K562 (cell line): ENCODE measurements at places on chromosomes 5 and 9. TPM values are rescaled to one million over a fixed set of nuclear protein-coding genes. Genes with fewer than 3 reads are reported as not detected.

SEMA6A gene
- polyA plus RNA-seq = not detected in 2 replicates

SNX30 gene
- polyA plus RNA-seq = 2.9 and 10.6 TPM in 2 replicates

GRCh38 chr5:127153031-127153430 is 79.7 kb upstream of the C5orf63 start:
- DNase-seq = no peak

GRCh38 chr5:121731377-121731776 is 120.3 kb upstream of the FTMT start:
- DNase-seq = no peak

DNA sequence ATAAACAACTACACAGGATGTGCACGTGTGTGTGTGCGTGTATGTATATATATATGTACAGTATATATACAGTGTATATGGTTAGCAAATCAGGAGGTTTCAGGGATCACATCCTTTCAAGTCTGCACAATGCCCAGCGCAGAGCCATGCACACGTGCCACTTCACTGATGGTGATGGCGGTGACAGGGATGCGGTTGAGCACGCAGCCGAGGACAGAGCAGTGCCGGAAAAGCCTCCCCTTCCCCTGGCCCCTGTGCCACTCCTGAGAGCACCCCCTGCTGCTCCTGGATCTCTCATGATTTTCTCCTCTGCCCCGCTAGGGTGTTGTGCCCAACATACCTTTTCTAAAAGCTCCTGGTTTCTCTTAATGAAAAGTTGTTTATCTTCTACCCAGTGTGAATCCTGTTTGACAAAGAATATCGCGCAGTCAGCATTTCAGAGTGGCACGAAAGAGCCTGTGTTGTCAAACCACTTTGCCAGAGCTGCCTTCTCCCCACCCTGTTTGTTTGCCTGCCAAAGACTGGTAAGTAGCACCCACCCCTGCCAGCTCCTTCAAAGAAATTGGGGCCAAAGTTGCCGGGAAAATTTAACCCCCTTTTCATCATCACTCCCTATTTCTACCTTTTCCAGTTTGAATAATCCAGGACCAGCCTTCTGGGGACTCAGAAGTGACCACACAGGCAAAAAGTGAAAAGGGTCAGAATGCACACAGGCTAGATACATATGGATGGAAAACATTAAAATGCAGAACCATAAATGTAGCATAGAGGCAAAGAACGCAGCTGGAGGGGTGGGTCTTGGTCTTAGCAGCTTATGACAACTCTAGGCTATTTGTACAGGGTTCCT is 126.2 kb upstream of the DPYSL3 start:
- no peak for DNase-seq

DNA sequence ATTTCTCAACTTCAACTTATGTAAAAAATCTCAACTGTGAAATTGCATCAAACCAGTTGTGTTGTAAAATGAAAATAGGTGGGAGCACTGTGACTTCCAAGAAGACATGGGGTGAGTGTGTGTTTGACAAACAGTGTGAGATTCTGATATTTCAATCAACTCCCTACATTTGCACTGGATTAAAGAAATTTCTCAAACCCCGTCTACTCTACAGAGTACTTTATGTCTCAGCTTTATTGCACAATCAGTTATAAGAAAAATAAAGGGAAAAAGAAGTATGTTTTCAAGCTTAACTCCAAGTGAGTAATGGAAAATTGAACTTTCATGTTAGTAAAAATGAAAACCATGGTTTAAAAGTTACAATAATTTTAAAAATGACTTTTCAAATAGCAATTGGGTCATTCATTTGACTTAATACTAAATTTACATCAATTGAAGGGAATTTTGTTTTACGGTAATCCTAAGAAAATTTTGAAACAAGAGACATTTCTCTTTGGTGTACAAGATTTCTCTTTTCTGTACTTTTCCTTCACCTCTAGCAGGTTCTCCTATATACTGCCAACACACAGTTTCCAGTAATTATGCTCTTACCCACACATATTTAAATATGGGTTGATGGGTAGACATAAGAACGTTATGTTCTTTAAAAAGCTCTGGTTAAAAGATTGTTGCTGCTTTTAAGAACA is 80.3 kb downstream of the CDO1 start:
- no peak for DNase-seq

DNA sequence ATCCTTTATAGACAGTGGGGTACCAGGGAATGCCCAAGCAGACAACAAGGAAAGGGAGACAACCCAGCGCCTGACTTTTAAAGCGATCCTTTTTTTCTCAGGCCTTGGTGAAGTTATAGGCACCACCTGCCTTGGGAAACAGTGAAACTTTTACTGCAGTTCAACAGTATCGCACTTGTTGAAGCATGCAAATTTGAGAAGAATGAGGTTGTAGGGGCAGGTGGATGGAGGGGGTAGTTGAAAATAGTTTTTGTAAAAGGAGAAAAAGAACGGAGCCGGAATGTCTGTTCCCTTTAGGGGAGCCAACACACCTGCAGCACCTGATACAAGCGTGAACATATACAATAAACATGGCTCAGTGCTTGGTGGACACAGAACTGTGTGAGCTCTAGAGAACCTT is 190.2 kb upstream of the NR3C1 start:
- no peak for DNase-seq
